ENCODE measurements at places on chromosomes 7 and 10.
A peak's percentile ranks its signal among the peaks of the same experiment; 100 is the strongest.

- DNase-seq: no peak
Measured at GRCh38 chr10:28975891-28976531, 298.7 kb downstream of the BAMBI start.

DNA sequence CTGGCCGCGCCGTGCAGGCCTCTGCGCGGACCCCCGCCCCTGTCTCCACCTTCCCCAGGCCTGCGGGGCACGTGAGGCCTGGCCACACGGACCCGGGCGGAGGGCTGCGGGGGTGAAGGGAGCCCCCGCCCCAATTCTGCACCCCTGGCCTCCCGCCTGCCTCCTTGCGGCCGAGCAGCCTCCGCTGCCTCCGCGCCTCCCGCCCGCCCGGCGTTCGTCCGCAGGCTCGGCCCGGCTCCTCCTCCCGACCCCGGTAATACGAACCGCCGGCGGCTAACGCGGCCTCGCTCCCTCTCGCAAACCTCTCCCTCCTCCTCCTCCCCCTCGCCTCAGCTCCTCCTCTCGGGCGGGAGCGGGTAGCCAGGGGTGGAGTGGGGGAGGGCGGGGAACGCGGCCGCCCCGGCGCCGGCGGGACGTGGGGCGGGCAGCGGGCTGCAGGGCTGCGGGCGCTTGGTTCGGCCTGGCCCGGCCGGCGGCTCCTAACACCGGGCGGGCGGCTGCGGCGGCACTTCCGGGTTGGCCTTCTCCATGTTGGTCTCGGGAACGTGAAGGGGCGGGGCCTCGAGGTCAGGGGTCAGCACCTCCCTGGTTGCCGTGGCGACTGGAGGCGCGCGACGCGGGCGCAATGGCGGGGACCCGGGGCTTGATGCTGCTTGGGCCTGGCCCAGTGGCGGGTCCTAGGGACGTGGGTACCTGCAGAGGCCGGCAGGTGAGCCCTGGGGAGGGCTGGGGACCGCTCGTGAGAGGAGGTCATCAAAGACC, at the start of gene RAB11FIP2:
RAB11FIP2 (minus strand) TSS at position 547 of the 762 bp plus-strand sequence. CDS start 778 bp downstream, outside the sequence.
- peak; percentile 97 for DNase-seq

DNA sequence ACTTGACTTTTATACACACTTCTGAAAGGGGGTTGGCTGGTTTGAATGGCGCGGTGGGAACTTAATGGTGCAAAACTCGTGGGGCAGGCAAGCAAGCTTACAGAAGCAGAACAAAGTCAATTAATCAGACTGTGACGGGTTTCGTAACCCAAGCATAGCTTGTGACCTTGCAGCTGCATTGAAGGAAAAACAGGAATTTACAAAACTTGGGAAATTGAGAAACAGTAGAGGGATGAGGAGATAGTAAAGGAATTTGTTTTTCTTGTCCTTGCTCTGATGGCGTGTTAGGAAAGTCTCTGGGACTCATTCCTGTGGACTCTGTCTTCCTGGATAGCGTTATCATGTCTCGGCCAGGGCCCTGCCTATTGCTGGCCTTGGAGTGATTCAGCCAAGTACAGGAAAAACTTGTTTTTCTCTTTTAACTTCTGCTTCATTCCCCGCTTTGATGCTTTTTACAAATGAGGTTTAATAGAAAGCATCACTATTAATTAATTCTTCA, 220.0 kb upstream of the KCND2 start:
- DNase-seq: no peak

DNA sequence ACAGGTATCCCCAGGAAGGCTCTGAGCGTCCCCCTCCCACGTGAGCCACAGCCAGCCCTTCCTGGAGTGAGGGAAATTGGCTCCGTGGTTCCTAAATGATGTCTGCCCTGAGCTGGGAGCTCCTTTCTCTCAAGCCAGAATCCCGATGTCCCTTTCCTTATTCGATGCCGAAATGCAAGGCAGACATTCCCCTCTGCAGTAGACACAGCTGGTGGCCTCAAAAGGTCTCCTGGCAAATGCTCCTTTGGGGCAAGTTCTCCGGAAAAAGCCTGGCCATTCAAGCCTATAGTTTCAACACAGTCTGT, 98.9 kb downstream of the HIP1 start:
- DNase-seq: no peak

GRCh38 chr10:121668314-121669027, 70.2 kb upstream of the FGFR2 start:
- no peak for DNase-seq

DNA sequence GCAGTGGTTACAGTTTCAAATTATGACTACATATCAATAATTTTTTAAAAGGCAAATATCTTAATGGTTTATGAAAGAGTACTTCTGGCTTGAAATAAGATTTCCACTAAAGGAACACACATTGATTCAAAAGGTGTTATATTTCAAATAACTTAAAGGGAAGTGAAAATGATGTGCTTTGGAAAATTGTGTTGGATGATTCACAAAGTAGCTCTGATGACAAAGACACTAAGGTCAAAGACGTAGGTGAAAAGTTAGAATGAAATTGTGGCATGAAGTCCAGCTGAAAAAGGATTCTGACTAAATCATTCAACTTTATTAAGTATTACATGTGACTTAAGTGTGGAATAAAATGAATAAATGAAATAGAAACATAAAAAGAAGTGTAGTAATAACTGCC, 20.8 kb upstream of the OR2A5 start:
- DNase-seq: no peak

DNA sequence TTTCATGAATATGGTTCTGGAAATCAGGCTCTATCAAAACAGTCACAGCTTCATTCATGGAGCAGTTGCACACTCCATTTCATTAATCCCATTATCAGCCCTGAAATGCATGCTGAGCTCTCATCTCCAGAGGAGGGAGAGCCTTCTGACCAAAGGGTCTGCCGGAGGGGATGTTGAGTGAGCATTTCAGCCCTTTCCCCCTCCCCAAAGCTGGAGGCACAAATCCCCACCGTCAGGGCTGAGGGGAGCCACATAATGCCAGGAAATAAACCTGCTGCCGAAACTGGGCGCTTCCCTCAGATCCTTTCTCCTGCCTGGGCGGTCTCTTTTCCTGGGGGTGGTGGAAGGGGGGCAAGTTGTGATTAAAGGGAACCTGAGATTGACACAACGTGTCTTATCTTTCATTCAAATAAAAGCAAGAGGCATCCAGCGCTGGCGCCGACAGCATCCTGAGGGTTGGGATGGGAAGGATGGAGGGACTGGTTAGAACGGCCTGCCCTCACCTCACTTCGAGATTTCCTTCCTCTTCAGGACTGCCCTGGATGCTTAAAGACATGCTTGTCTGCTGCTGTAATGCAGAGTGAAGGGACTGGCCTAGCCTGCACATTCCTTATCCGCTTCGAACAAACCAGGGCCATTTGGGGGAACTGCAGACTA, 71.6 kb downstream of the TLL2 start:
- no peak for DNase-seq

GRCh38 chr7:147044941-147045340, 928.3 kb downstream of the CNTNAP2 start:
- no peak for DNase-seq

DNA sequence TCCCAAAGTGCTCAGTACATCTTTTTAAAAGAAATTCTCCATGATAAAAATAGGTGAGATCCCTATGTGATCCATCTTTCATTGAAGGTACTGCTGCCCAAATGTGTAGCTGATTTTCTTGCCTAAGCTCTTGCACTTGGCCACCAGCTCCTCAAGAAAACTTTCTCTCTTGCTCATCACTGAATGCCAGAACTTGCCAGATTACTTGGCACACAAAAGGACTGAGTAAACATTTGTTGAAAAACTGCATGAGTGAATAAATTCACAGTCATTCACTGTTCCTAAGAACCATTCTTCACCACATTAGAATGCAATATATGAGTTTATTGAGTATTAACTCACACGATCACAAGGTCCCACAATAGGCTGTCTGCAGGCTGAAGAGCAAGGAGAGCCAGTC, 99.9 kb downstream of the TRIL start:
- no peak for DNase-seq

DNA sequence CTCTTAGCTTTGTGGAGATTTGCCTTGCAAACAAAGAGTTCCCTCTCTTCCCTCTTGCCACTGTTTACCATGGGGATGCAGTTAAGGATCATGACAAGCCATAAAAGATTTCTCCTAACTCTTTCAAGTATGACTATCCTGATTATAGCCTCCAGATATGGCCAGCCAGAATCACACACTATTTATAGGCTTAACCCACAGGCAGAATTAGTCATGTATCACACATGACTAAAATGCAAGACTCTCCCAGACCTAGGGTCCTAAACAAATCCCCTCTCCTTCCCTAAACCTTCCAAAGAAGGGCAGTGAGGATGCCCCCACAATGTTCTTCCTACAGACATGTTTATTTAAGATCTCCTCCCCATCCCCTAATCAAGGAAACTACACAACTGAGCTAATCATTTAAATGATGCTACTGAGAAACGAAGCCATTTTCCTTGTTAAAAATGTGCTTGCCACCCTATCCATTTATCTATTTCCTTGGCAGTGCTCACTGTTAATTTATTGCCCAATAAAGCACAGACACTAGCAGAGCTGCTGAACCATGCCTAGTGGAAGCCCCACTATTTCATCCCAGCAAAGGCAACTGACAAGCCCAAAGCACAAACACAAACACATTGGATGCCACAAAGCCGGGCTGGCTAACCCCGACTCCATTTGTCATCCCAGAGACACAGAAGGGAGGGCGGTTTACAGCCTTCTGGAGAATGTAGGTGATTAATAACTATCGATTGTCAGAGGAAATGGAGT, 363.4 kb downstream of the KCNMA1 start:
- DNase-seq: no peak

- no peak for DNase-seq
Measured at GRCh38 chr7:12119620-12120303, 91.3 kb upstream of the TMEM106B start.

GRCh38 chr10:48885376-48885775, 54.3 kb downstream of the LRRC18 start:
- peak; percentile 12 for DNase-seq

DNA sequence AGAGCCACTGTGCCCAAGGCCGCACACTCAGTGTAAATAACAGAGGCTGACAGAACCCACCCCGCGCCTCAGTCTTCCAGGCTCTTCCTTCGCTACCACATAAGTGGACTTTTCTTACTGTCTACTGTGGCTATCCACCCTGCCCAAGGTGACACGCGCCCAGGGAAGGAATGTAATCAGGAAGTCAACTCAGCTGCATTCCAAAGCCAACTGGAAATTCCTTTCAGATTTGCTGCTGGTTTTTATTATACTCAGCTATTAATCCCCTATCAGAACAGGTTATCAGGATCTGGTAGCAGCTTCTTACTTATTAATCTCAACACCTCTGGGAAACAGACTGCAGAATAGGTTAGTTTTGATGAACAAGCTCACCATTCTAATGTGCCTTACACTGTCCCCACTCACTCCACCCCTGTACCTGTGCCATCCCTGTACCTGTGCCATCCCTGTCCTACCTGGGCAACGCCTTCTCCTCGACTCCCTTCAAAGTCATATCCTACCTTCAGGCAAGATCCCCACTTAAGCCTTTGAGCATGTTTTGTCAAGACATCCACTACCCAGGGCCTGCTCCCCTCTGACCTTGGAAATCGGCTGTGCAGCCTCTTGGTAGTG, 90.7 kb downstream of the NHLRC2 start:
- DNase-seq: no peak

GRCh38 chr7:92997152-92997551, 120.6 kb downstream of the SAMD9 start:
- no peak for DNase-seq

DNA sequence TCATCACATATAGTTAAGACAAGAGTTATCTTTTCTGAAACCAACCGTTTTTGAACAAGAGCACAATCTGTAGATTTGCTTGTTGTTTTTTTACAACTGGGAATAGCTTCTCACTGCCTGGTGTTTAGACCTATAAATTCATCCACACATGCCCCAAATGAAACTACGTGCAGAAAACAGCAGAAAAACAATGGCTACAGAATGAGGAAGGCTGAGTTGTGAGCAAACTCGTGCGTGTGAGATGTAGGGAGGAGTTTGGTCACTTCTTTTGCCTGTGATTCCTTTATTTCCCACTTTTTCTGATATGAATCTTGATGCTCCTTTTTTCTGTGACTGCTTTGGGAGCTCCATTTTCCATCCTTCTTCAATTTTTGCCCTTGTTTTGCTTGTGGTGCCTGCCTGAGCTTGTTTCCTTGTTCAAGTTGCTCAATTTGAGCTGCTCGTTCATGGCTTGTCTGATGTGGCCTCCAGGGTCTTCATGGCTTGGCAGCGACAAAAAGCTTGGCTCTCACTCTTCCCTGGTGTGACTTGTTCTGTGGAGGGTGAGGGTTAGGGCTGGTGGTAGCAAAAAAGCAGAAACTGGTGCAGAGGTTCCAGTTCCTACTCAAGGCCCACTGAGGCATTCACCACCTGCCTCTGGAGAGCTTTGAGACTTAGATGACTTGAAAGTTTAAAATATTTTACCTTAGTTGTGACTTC, 76.9 kb downstream of the ZNF365 start:
- DNase-seq: no peak

DNA sequence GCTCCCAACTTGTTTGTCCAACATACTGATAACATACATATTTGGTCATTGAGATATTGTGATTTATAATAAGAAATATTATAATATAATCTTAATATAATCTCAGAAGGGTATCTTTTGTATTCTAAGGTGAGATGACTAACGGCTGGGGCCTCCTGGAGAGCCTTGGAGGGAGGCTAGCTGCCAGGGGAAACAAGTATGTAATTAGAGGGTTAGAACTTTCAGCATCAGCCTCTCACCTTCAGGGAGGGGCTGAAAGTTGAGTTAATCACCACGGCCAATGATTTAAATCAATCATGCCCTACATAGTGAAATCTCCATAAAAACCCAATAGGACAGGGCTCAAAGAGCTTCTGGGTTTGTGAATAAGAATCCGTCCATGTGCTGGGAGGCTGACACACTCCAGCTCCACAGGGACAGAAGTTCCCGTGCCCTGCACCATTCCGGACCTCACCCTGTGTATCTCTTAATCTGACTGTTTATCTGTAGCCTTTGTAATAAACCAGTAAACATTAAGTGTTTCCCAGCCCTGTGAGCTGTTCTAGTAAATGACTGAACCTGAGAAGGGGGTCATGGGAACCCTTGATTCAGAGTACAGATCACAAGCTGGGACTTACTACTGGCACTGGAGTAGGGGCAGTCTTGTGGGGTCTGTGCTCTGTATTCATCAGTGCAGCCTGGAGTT, 86.3 kb upstream of the STEAP1B start:
- DNase-seq: no peak

DNA sequence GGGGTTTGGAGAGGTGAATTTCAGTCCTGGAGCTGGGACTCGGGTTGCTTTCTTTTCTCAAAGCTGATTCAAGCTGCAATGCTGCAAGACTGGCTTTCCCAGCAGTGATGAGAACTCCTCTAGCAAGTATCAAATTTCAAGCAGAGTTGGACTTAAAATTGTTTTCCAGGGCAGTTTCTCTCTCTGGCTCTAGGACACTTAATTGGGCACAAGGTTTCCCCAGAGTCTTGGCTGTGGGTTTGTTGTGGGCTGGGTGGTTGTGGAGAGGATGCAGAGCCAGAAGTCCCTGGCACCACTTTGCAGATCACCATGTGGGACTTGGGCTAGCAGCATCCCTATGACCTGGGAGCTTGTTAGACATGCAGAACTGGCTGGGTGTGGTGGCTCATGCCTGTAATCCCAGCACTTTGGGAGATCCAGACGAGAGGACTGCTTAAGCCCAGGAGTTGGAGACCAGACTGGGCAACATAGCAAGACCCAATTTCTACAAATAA, 16.8 kb downstream of the AKR1B15 start:
- DNase-seq: no peak

GRCh38 chr10:34723750-34724149, 91.3 kb downstream of the PARD3 start:
- DNase-seq: peak; percentile 13

Measured in activated naive CD4-positive, alpha-beta T cell treated with anti-CD3 and anti-CD28 coated beads for 36 hours (primary cell).